ENCODE measurements at places on chromosomes 5 and 9. TPM values are rescaled to one million over a fixed set of nuclear protein-coding genes. Genes with fewer than 3 reads are reported as not detected.
A peak's percentile ranks its signal among the peaks of the same experiment; 100 is the strongest.

The CTNND2 gene
- total RNA-seq = 31.5 TPM

The DMRT3 gene
- total RNA-seq = 0.74 TPM

The C5orf52 gene
- total RNA-seq = not detected

The CCL27 gene
- total RNA-seq = 0.43 TPM

The FOXD4L6 gene
- total RNA-seq = 0.14 TPM

The PCDHGA11 gene
- total RNA-seq = 2.6 TPM

The OR1J2 gene
- total RNA-seq = not detected

The SELENOP gene
- total RNA-seq = 96.2 TPM

DNA sequence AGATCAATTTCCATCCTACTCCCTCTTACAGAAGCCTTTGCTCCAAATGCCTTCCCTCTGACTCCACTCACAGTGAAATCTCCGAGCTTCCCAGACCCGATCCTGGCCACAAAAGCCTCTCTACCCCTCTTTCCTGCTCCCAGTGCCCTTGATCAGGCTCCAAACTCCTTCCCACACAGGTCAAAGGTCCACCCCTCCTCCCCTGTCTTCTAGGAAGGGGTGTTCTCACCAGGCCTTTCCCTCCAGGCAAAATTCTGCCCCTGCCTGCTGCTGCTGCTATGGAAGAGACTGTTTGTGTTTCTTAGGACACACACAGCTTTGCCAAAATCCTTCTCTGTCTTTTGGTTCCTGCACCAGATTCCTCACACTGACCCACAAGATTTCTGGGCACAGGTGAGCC, 85.8 kb upstream of the ALDH1A1 start:
- H3K27me3 ChIP-seq = no peaks in the 10 kb centered on the region
- no peak for DNase-seq
- H3K4me3 ChIP-seq = peak overlapping the region; percentile 37
- no peaks in the 10 kb centered on the region for H3K36me3 ChIP-seq
- peaks cover 18% of the 10 kb centered on the region for H3K4me1 ChIP-seq
- peak overlapping the region; percentile 1 for H3K27ac ChIP-seq

- H3K4me3 ChIP-seq = no peak overlapping the region
- H3K4me1 ChIP-seq = no peaks in the 10 kb centered on the region
- DNase-seq = no peak
- no peak overlapping the region for H3K27ac ChIP-seq
- H3K27me3 ChIP-seq = peaks cover 3% of the 10 kb centered on the region
- no peaks in the 10 kb centered on the region for H3K36me3 ChIP-seq
Measured at GRCh38 chr9:120066315-120066714, 513.7 kb downstream of the CDK5RAP2 start.

DNA sequence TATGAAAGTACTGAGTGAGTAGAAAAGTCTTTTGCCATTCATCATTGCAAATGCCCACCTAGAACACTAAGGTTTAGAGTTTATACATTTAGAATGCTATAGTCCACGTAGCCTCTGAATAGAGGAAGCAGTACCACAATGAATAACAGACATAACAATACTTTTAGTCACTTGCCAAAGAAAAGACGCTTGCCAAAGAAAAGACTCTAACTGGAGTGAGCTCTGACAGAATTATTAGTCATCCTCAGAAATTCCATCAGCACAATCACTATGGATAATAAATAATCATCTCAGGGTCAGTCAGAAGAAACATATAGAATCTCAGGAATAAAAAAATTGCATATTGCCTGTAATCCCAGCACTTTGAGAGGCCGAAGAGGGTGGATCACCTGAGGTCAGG, 168.5 kb upstream of the TARS1 start:
- H3K27me3 ChIP-seq = no peaks in the 10 kb centered on the region
- H3K4me1 ChIP-seq = peaks cover 12% of the 10 kb centered on the region
- H3K4me3 ChIP-seq = no peak overlapping the region
- no peaks in the 10 kb centered on the region for H3K36me3 ChIP-seq
- no peak overlapping the region for H3K27ac ChIP-seq

DNA sequence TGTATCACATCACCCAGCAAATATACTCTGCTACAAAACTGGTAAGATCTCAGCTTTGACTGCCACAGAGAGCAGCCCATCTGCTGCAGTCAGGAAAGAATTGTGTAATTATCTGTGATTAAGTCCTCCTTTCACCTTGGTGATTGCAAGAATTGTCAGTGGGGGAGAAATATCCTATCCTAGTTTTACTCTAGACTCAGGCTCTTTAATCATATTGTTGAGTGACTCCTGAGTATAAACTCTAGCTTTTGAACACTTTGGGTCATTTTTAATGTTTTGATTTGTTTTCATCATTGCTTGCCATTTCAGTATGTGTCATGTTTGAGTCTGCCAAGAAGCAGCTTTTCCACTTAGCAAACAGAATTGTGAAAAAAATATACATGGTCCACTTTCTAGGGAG, 32.1 kb downstream of the VCAN start:
- H3K27ac ChIP-seq = no peak overlapping the region
- no peaks in the 10 kb centered on the region for H3K27me3 ChIP-seq
- H3K36me3 ChIP-seq = peaks cover 56% of the 10 kb centered on the region
- H3K4me1 ChIP-seq = no peaks in the 10 kb centered on the region
- no peak overlapping the region for H3K4me3 ChIP-seq
- no peak for DNase-seq

DNA sequence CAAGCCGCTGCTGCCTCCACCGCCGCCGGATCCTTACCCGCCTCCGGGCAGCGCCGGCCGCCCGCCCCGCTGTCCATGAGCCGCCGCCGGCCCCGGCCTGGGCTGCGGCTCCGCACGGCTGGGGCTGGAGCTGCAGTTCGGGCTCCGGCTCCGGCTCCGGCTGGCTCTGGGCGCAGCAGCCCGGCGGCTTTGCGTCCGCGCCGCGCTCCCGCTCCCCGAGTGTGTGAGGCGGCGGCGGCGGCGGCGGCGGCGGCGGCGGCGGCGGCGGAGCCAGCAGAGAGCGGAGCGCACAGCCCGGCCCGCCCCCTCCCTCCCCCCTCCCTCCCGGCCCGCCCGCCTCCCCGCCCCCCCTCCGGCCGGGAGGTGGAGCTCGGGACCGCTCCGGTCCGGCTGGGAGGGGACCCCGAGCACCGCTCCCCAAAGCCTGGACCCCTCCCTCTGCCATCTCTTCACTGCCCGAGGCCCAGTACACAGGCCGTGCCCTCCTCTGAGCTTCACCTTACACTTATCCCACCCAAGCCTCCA, at the start of gene PCDH1:
TSS of gene PCDH1 (minus strand) at position 225 of the 525 bp plus-strand sequence. CDS start at position 77, 148 bp downstream.
- H3K4me3 ChIP-seq = peak within 1 kb of the TSS; percentile 98
- peak within 1 kb of the TSS; percentile 88 for H3K27ac ChIP-seq
- peaks cover 42% of the 10 kb centered on the region for H3K4me1 ChIP-seq
- peaks cover 80% of the 10 kb centered on the region for H3K27me3 ChIP-seq

- peaks cover 7% of the 10 kb centered on the region for H3K4me1 ChIP-seq
- DNase-seq = no peak
- peaks cover 30% of the 10 kb centered on the region for H3K27me3 ChIP-seq
Measured at GRCh38 chr5:142770650-142771609, 753 bp downstream of the ARHGAP26 start.

DNA sequence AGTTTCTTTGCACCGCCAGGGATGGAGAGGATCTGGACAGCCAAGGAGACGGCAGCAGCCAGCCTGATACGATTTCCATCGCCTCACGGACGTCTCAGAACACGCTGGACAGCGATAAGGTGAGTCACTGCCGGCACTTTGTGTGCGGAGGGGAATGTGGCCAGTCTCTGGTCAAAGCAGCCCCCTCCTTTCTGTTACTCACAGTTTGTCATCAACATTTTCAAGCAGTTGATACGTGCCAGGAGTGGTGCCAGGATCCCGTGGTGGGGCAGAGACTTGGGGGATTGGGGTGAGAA, 175.1 kb upstream of the OTULINL start:
- H3K27ac ChIP-seq = no peak overlapping the region
- no peak for DNase-seq
- H3K27me3 ChIP-seq = no peaks in the 10 kb centered on the region
- no peak overlapping the region for H3K4me3 ChIP-seq

DNA sequence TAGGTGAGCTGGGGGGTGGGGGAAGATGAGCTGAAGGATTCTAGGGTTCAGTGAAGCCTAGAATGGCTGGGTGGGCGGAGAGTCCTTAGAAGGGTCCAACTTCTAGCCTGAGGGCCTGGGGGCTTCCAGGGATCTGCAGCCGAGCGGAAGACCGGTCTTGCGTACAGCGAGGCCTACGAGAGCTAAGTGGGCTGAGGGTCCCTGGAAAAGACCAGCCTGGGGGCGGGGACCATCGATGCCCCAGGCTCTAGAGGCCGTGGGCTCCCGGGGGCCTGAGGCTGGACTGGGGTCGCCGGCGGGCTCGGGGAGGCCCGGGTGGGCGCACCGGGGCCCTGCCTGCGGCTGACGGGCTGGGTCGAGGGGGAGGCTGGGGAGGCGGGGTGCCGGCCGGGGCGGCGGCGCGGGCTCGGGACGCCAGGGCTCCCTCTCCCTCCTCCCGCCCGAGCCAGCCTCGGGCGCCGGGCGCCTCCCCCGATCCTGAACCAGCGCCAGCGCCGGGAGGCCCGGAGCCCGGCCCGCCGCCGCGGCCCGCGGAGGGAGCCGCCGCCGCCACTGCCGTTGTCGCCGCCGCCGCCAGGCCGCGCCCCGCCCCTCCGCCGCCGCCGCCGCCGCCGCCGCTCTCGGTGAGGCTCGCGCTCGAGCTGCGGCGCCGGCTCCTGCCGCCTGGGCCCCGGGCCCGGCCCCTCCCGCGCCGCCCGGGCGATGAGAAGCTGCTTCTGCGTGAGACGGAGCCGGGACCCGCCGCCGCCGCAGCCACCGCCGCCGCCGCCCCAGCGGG, at the start of gene MVB12B:
TSS of gene MVB12B (plus strand) at position 602 of the 778 bp plus-strand sequence. CDS start at position 703, 101 bp downstream.
- H3K27ac ChIP-seq = peak within 1 kb of the TSS; percentile 82
- H3K4me1 ChIP-seq = peaks cover 17% of the 10 kb centered on the region
- peaks cover 10% of the 10 kb centered on the region for H3K36me3 ChIP-seq
- DNase-seq = no peak
- no peaks in the 10 kb centered on the region for H3K27me3 ChIP-seq

DNA sequence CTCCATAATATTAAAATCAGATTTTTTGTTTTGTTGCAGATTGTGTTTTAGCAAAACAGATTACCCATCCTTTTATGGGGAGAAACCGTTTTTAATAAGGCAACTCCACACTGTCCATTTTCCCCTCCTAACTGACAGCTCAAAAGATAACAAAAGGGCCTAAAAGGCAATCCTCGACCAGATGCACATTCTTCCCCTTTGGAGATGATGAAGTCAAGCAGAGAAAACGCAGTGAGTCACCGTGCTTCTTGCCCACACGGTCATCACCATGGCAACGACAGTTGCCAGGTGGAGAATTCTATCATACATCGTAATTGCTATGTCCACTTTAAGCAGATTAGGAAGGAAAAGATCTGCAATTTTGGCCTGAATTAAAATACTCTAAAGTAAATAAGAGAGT, 96.4 kb downstream of the DIRAS2 start:
- H3K36me3 ChIP-seq = no peaks in the 10 kb centered on the region
- no peak overlapping the region for H3K4me3 ChIP-seq
- no peak for DNase-seq
- peak overlapping the region; percentile 44 for H3K27ac ChIP-seq

- no peaks in the 10 kb centered on the region for H3K27me3 ChIP-seq
- peak overlapping the region; percentile 23 for H3K27ac ChIP-seq
- peaks cover 7% of the 10 kb centered on the region for H3K4me1 ChIP-seq
Measured at GRCh38 chr9:131361202-131361833, 32.6 kb upstream of the PRRC2B start.

GRCh38 chr9:69130456-69131441, 43.3 kb upstream of the TJP2 start:
- peak overlapping the region; percentile 35 for H3K4me3 ChIP-seq
- peak overlapping the region; percentile 90 for H3K27ac ChIP-seq
- no peaks in the 10 kb centered on the region for H3K27me3 ChIP-seq
- H3K4me1 ChIP-seq = peaks cover 31% of the 10 kb centered on the region
- DNase-seq = peak; percentile 39

DNA sequence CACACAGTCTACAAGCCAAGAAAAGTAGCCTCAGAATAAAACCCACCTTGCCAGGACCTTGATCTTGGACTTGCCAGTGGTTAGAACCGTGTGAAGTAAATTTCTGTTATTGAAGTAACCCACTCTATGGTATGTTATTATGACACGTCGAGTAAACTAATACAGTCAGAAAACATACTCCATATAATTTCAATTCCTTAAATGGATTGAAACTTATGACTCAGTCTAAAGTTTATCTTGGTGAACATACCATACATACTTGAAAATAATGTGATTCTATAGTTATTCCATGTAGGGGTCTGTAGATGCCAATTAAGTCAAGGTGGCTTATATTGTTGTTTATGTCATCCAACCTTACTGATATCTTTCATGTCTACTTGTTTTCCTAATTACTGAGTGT, 950.7 kb downstream of the TLE4 start:
- H3K36me3 ChIP-seq = no peaks in the 10 kb centered on the region
- no peaks in the 10 kb centered on the region for H3K4me1 ChIP-seq
- H3K27ac ChIP-seq = no peak overlapping the region
- H3K4me3 ChIP-seq = no peak overlapping the region

DNA sequence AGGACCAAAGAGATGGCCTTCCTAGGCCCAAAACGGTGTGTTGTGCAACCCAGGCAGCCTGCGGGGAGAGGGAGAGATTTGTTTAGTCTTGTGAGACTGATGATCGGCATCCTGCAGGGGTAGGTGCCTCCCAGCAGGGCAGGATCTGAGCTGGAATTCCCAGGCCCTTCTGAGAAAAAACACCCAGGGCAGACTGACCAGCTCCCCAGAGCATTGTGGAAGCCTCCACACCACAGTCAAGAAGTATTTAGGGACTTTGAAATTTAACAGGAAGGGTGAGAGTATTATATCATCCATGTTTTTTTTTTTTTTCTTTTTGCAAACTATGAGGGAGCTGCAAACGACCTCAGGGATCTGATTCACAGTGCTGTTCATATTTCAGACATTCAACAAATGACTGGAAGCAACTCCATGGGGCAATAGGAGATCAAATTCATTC, 104.5 kb upstream of the LHFPL2 start:
- no peak for DNase-seq
- H3K4me1 ChIP-seq = peaks cover 47% of the 10 kb centered on the region
- no peak overlapping the region for H3K4me3 ChIP-seq
- H3K36me3 ChIP-seq = peaks cover 3% of the 10 kb centered on the region
- no peaks in the 10 kb centered on the region for H3K27me3 ChIP-seq

DNA sequence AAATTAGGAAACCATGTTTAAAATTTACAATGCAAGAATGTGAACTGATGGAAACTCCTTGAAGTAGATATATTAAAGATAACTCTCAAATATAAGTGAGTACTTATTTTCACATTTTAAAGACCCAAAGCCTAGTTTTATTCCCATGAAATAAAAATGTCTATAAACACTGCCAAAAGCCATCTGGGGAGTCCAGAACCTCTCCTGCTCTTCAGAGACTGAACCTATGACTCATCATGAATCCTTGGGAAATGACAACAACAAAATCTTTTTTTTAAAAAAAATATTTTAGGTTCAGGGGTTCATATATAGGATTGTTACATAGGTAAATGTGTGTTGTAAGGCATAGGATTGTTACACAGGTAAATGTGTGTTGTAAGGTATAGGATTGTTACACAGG, 33.8 kb upstream of the FYB1 start:
- H3K27me3 ChIP-seq = peaks cover 3% of the 10 kb centered on the region
- H3K4me3 ChIP-seq = no peak overlapping the region
- no peak for DNase-seq
- no peaks in the 10 kb centered on the region for H3K36me3 ChIP-seq
- H3K27ac ChIP-seq = no peak overlapping the region
